GM19239 (cell line): ENCODE measurements at places on chromosomes 11 and 22.

- DNase-seq, result no peak
These were observed 662 bp downstream of the MUC5B start for GRCh38 chr11:1223346-1224110.

- no peak for DNase-seq
These were observed 970 bp downstream of the CAT start for GRCh38 chr11:34439610-34440198.

GRCh38 chr11:10655943-10656576, 37.5 kb downstream of the IRAG1 start:
- DNase-seq, result no peak

- no peak for DNase-seq
These were observed 34.7 kb downstream of the ATG16L2 start for GRCh38 chr11:72848846-72849466.

DNA sequence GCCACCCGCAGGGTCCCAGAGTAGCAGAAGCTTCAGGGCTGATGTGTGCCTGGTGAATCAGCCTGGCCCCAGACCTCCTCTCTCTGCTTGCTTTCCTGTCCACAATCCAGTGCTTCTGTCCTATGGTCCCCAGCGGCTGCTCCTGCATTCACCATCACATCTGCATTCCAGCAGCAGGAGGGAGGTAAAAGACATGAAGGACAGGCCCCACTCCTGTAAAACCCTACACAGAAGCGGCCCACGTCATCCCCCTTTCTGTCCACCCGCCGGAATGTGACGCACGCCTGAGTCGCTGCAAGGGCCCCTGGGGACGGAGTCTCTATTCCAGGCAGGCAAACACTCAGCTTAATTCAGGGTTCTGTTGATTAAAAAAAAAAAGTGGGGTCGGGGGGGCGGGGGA, 58.3 kb downstream of the CDKN1C start:
- DNase-seq, result no peak

DNA sequence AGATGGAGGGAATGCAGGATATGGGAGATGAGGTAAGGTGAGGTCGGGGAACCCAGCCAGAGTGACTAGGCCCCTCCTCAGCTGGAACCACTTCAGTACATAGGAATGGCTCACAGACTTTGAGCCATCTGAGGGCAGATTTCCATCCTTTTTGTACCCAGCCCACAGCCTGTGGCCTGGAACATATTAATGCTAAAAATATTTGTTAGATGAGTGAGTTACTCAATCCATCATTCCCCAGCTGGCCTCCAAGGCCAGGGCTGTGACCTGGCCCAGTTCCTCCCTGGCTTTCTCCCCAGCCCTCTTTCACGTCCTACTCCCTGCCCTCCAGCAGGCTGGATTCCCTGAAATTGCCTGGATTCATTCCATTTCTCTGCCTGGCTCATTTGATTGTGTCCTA, 57.2 kb upstream of the PRDM11 start:
- no peak for DNase-seq

- DNase-seq, result no peak
These were observed 158.0 kb downstream of the DSCAML1 start for GRCh38 chr11:117638911-117639543.

GRCh38 chr11:10946072-10946471, 88.2 kb upstream of the ZBED5 start:
- no peak for DNase-seq
